Myocyte (in vitro differentiated cells): ENCODE measurements at places on chromosomes 7 and 10. TPM values are rescaled to one million over a fixed set of nuclear protein-coding genes. Genes with fewer than 3 reads are reported as not detected.

MEOX2 gene
- total RNA-seq = 2.1 and 2.3 TPM in 2 replicates

C10orf105 gene
- 0.03 TPM in 1 of 2 replicates, not detected in the other for total RNA-seq

CALML3 gene
- total RNA-seq = not detected in 2 replicates

MYH16 gene
- total RNA-seq = not detected in 2 replicates

FGFBP3 gene
- total RNA-seq = 0.19 and 0.42 TPM in 2 replicates

LGI1 gene
- total RNA-seq = not detected in 2 replicates
